T-helper 17 cell (primary cell): ENCODE measurements at places on chromosomes 5 and 9. TPM values are rescaled to one million over a fixed set of nuclear protein-coding genes. Genes with fewer than 3 reads are reported as not detected.

DMRTA1 gene
- total RNA-seq: 0.21 TPM

FRRS1L gene
- total RNA-seq: not detected

FBN2 gene
- total RNA-seq: 0.25 TPM

EIF4E1B gene
- not detected for total RNA-seq

EDIL3 gene
- total RNA-seq: not detected

IL5 gene
- not detected for total RNA-seq

SLC12A7 gene
- 36.6 TPM for total RNA-seq

PCDHB15 gene
- total RNA-seq: not detected

MYOZ3 gene
- not detected for total RNA-seq

PDLIM4 gene
- total RNA-seq: not detected

SEMA4D gene
- total RNA-seq: 312 TPM

NRARP gene
- 0.91 TPM for total RNA-seq

HMGCR gene
- total RNA-seq: 37.9 TPM

PPP3R2 gene
- not detected for total RNA-seq

BTNL3 gene
- not detected for total RNA-seq

TPRN gene
- total RNA-seq: 5.7 TPM

OR13C5 gene
- not detected for total RNA-seq

BAAT gene
- not detected for total RNA-seq

ARHGEF39 gene
- 3.1 TPM for total RNA-seq

IL7R gene
- total RNA-seq: 1,128 TPM

SLC1A1 gene
- total RNA-seq: 0.13 TPM

ANKRD18B gene
- total RNA-seq: 1.5 TPM

FGF1 gene
- total RNA-seq: not detected
